ENCODE measurements at places on chromosomes 2 and 18.

- no peak for DNase-seq
Measured at GRCh38 chr2:186103276-186103675, 364.7 kb downstream of the FSIP2 start.

- no peak for DNase-seq
Measured at GRCh38 chr2:181459621-181460021, 2.4 kb downstream of the ITGA4 start.

- DNase-seq: no peak
Measured at GRCh38 chr2:27070653-27071276, 689 bp downstream of the OST4 start.

DNA sequence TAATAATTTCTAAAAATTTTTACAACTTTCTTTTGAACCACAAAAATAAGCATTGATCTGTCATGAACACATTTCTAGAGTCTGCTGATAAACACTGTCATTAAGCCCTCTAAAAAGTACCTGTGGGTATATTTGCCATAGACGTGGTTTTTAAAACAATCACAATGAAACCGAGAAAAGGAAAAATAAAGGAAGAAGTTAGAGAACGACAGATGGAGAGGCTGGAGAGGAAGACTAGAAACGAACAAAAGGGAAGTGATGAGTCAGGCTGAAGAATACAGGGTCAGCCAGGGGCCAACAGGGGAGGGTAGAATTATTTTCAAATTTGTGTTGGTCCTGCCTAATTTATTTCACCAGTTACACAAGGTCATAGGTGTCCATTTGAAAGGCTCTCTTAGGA lies 62.0 kb downstream of the MYL12B start:
- DNase-seq: no peak

DNA sequence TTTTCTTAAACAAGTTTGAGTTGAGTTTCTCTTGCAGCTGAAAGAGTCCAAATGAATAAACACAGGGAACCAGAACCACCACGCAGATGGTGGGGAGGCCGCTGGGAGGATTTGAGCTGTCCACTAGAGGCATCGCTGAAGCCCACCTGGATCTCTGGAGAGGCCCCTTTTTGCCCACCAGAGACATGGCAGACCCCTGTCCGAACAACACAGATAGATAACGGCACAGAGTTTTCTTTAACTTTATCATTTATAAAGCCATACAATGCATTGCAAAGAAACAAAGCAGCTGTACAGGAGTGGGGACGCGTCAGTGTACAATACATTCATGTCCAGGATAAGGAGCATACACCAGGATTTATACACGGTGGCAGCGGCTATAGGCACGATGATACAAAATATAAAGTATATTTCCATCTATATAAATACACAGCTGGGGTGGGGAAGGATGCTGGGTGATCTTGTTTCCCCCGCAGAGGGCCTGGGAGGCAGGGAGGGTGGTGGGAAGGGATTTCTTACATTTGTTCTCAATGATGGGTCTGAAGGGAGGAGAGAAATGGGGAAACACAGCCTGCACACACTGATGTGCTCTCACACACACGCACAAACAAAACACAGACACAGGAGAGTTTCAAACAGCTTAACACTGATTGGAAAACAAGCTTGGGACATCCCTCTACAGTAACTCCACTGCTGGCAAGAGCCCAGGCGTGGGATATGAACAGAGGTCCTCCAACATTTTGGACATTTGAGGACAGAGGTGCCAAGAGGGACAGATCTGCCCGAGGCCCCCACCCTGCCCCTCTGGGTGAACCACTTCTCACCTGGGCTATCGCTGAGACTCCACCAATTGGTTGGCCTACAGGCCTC lies 203.0 kb downstream of the TNS1 start:
- no peak for DNase-seq
